ENCODE measurements at places on chromosomes 16 and 17.

DNA sequence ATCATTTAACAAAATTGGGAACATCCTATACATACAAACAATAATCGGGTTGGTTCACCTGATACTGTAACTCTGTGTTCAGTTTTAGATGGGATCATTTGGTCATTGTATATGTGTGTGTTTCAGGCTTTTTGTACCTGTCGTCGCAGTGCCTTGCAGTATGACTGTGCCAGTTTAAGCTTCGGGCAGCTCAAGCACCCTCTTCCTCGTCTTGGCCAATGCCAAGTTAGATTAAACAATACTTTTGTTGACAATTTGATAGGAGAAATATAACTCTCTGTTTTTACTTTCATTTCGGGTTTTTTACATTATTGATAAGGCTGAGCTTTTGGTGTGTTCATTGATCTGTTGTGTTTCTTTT, 37.0 kb upstream of the ARHGAP17 start:
- DNase-seq, result no peak

DNA sequence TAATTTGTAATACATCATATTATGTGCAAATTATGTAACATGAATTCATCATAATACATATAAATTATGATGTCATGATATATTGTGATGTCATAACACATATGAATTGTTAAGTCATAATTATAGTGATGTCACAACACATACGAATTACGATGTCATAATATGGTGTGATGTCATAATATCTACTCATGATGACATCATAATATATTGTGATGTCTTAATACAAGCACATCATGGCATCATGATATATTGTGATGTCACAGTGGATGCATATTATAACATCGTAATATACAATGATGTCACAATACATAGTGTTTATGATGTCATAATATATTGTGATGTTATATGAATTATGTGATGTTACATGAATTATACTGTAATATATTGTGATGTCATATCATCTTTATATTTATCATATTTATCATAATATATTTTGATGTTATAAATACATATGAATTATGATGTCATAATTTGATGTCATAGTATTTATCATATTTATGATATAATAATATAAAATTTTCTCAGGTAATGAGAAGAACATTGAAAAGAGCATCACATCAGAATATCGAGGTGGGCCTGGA, 1793.0 kb downstream of the TP53TG3F start:
- no peak for DNase-seq

- DNase-seq, result no peak
These were observed 223.7 kb downstream of the ZNF423 start for GRCh38 chr16:49632086-49632794.

DNA sequence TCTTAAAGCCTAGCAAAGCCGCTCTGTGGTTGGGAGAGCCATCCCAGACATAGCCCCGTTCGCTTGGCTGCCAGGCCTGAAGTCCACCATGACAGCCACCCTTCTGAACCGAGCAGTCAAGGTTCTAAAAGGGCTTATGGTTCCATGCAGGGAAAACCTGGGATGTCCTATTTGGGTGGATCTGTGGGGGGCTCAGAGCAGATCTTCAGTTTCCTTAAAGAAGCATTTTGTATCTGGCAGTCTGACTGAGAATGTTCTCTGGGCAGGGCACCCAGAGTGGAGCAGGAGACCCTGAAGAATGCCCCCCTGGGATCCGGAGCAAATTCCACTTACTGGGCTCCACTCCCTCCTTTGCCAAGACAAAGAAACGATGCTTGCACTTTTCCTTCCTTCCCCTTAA, 127.2 kb downstream of the IRX5 start:
- DNase-seq, result no peak

GRCh38 chr16:89317101-89317671, 99.7 kb downstream of the ZNF778 start:
- no peak for DNase-seq

DNA sequence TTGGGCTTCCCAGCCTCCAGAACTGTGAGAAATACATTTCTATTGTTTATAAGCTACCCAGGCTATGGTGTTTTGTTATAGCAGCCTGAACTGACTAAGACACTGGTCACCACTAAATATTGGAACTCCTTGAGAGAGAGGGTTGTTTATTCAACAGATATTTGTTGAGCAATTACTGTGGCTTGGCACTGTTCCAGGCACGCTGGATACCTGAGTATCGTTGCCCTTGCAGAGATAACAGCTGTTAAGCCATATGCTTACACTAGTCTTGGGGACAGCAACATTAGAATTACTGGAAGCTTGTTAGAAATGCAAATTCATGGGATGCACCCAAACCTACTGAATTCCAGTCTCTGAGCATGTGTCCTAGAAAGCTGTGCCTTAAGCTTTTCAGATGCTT, 230.7 kb downstream of the HS3ST4 start:
- peak; percentile 24 for DNase-seq

DNA sequence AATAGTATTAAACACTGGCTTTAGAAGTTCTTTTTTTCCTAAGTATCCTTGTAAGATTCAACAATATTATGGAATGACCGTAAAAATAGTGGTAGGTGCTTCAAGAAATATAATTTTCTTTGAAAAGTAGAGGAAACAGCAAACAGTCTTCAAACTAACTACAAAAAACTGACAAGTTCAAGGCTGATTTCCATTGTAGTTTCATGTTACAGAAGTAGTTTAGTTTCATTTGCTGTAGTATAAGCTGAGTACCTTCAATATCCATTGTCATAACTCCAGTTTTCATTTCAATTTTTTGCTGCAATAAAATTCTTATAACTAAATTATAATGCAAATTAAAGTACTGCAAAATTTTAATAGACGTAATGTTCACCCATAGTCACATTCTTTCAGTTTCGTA, 19.3 kb downstream of the PHKB start:
- no peak for DNase-seq

DNA sequence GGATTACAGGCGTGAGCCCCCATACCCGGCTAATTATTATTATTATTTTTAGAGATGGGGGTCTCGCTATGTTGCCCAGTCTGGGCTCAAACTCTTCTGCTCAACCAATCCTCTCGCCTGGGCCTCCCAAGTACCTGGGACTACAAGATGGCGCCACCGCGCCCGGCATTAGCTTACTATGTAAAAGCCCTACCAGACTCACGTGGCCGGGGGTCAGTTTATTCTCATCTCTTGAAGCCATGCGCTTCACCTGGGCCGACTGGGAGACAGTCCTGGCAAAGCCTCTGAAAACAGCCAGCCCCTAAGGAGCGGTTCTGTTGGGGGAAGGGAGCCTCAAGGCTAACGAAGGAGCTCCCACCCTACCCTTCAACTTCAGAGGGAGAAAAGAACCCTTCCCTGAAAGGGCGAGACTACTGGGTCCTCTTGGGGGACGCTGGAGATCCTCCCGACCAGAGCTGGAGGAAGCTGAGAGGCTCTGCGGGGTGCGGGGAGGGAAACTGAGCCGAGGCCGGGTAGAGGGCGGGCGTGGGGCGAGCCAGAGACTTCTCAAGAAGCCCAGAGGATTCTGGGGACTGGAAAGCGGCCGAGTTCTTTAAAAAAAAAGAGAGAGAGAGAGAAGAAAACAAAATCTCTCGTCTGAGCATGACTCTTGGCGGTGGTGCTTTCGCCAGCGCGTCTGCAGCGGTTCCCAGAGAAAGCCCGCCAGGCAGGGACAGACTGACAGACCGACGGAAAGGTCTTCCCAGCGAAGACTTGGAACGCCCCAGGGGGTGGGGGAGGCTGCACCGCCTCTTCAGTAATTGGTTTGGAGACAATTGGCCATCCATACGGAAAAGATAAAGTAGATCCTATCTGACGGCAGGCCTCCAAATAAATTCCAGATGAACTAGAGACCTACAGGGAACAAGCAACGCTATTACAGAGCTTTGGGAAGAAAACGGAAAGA, 5.6 kb upstream of the TUBG2 start:
- DNase-seq, result no peak

Data from NCI-H1105 treated with DMSO at 0.1 percent for 48 hours (cell line).